Muscle of arm (tissue), 14 donors: ENCODE measurements at places on chromosomes 5 and 9. TPM values are rescaled to one million over a fixed set of nuclear protein-coding genes. Genes with fewer than 3 reads are reported as not detected.

DNA sequence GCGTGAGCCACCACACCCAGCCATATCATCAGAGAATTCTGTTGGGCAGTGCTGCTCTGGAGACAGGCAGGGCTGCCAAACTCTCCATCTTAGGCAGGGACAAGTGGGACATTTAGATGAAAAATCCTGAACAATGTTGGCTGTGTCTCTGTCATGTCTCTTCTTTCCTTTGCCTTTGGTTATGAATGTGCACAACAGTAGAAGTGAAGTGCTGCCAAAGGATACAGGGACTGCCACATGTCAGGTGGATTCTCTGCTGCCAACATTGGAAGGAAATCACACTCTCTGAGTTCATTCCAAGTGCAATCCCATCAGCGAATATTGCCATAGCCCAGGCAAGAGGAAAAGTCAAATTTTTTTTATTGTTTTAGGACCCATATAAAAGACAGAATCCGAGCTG is 348.8 kb downstream of the TRPM3 start:
- no peak for DNase-seq

GDF9 gene
- polyA plus RNA-seq: 0.59 TPM

PCDHA12 gene
- not detected for polyA plus RNA-seq

PCDHA9 gene
- not detected for polyA plus RNA-seq

GRCh38 chr5:33310451-33310850 is 130.3 kb upstream of the TARS1 start:
- no peak for DNase-seq

DNA sequence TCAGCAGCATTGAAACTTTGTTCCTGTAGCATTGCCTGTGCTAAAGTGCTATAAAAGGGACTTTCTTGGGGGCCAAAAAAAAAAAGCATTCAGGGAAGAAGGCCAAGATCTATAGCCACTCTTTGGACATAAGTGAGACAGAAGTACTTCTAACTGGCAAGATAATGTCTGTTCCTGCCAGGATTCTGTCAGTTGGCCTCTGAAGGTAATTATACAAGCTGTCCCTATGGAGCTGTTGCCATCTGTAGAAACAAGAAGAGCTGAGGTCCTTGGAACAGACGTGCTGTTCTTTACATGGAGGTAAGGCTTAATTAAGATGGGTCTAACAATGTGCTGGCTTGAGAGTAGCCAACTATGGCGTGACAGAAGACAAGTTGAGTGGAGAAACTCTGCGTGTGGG is 9.7 kb downstream of the KIF20A start:
- no peak for DNase-seq

DNA sequence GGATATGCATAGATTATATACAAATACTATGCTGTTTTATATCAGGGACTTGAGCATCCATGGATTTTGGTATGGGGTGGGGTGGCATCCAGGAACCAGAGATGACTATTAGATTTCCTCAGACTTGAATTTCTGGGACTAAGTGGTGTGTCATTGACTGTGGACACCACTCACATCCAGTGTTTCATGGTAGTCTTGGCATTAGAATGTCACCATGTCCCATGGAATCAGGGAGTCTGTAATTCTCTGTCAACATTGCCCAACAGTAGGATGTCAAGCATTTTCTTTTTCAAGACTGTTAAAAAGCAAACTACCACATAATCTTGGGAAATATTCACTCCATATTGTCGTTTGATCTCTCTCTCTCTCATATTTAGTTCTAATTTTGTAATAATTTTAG is 13.1 kb downstream of the ISOC1 start:
- DNase-seq: no peak

GRCh38 chr5:162852134-162852533 is 585.3 kb upstream of the CCNG1 start:
- no peak for DNase-seq
